ENCODE measurements at places on chromosomes 11 and 22. TPM values are rescaled to one million over a fixed set of nuclear protein-coding genes. Genes with fewer than 3 reads are reported as not detected.

KREMEN1 gene
- 5.7 TPM for total RNA-seq

SIAE gene
- total RNA-seq: 15.1 TPM

ENTHD1 gene
- not detected for total RNA-seq

KRTAP5-8 gene
- not detected for total RNA-seq

ABCC8 gene
- total RNA-seq: not detected

OR8G1 gene
- total RNA-seq: not detected

FGF4 gene
- 0.08 TPM for total RNA-seq

GGTLC2 gene
- not detected for total RNA-seq

OR52H1 gene
- 0.81 TPM for total RNA-seq

PHOX2A gene
- not detected for total RNA-seq

KCNE3 gene
- total RNA-seq: 0.18 TPM

SLC22A8 gene
- total RNA-seq: not detected

POU2AF1 gene
- not detected for total RNA-seq

KRTAP5-11 gene
- not detected for total RNA-seq

SERPING1 gene
- total RNA-seq: 77.0 TPM

DERL3 gene
- total RNA-seq: not detected

UBQLN3 gene
- not detected for total RNA-seq

LYVE1 gene
- total RNA-seq: not detected

CYTH4 gene
- 0.72 TPM for total RNA-seq
